MM.1S (cell line): ENCODE measurements at places on chromosomes 1 and 21.

DNA sequence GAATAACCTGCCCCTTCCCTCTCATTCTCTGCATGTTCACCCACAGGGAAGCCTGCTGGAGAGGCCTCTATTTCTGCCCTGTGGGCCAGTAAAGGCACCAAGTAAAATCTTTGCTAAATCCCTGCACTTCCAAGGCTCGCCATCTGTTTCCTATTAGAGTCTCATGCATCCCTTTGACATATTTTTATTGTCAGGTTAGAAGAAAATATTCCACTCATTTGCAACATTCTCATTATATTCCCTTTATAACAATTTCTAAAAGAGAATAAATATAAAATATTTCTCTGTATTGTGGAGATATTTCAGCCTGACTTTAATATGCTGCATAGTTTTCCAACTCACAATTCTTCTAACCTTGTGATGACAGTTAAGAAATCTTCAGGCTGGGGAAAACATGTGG is 340.4 kb upstream of the VAMP3 start:
- no peak for DNase-seq

DNA sequence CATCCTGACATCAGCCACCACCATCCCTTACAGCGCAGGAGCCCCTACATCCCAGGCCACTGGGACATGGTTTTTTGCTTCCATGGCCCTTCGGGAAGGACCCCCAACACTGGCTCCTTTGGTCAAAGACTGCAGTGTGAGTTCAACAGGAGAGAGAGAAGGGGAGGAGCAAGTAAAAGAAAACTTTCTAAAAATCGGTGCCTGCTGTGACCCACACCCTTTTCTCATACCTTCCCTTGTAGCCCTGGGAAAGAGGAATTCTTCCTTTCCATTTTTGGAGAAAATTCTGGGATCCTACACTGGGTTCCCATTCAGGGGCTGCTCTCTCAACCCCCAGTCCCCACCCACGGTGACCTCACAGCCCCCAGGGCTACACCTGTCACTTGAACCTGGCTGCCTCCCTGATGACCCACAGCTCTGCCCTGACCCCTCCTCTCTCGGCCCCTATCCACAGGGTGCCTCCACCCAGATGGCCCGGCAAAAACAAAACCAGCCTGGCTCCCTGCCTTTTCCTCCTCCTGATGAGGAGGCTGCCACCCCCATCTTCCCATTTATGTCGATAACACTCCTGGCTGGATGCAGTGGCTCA is 7.6 kb downstream of the PADI4 start:
- DNase-seq: no peak

- DNase-seq: no peak
Observed at GRCh38 chr1:1753607-1754005, 24.7 kb downstream of the NADK start.

GRCh38 chr1:176656257-176656995 is 193.5 kb downstream of the PAPPA2 start:
- DNase-seq: no peak

DNA sequence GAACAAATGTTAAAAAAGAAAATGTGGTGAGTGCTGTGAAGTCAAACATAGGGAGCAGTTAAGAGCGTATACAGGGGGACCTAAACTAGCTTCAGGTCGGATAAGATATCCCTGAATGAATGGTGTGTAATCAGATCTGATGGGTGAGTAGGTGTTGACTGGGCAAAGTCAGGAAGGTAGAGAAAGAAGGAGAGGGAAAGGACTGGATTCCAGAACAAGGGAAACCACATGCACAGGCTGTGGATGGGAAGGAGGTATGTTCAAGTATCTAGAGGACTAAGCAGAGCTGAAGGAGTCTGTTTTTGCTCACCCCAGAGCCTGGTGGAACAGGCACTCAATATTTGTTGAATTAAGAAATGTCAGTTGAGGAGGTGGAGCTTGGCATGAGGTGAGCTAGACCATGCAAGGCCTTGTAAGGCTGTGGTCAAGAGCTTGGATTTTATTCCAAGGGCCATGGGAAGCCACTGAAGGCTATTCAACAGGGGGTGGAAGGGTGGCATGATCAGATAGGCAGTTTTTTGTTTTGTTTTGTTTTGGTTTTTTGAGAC is 27.4 kb downstream of the MAP7D1 start:
- no peak for DNase-seq

DNA sequence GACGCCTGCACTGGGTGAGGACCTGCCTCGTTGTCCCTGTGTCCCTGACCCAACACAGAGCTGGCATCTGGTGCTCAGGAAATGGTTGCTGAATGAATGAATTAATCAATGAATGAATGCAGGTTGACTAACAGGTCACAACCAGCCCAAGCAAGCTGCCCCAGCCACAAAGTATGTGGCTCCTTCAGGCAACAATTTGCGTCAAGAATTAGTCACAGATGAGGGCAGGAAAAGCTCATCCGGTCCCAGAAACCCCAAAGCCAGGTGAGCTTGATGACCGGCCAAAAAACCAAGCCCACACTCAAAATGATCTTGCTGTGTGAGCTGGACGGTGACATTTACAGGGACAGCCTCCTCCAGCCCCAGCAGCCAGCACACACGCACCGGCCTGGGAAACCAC is 40.6 kb upstream of the GPR153 start:
- no peak for DNase-seq

DNA sequence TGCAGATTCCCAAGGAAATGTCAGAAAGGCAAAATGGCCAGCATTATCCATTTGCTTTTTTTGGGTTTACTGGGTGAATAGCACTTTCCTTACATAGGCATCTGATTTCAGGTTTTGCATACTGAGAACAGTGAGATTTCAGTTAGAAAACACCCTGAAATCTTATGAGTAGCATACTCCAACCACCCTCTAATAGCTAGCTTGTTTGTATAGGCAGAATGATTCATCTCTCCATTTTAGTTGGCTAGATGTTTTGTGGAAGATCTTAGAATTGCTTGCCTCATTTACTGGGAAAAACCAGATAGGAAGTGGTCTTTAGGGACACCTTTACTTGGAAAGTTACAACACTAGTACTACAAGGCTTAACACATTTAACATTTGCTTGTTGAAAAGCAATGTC is 10.4 kb downstream of the KYAT3 start:
- no peak for DNase-seq

DNA sequence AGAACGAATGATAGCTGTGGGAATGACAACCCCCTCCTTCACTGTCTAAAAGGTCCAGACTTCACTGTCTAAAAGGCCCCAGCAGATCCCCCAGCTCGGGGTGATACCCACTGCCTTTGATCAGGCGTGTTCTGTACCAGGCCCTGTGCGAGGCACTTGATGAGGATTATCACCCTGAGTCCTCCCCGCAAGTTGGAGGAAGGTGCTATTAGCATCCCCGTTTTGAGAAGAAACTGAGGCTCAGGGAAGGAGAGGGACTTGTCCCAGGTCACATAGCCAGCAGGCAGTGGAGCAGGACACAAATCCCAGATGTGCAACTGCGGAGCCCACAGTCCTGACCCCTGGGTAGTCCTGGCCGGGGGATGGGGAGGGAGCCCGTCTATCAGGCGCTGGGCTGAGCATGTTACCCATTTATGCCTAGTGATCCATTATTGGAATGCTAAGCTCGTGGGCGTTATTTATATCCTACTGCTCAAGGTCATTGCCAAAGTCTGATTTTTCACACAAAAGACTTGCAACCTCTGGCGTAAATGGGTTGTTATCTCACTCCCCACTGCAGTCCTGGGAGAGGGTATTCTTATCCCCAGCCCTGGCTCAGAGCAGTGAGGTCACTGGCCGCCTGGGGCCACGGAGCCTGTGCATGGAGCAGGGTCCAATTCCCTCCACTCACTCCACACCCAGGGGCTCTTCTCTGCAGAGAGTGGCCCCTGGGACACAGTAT is 722.2 kb downstream of the MATN1 start:
- no peak for DNase-seq

- DNase-seq: no peak
Observed at GRCh38 chr21:45945868-45946210, 35.7 kb upstream of the COL6A1 start.

- DNase-seq: no peak
Observed at GRCh38 chr1:43773821-43774220, 66.5 kb downstream of the ST3GAL3 start.

- DNase-seq: peak; percentile 73
Observed at GRCh38 chr1:45543581-45544417, 6.8 kb upstream of the AKR1A1 start.

DNA sequence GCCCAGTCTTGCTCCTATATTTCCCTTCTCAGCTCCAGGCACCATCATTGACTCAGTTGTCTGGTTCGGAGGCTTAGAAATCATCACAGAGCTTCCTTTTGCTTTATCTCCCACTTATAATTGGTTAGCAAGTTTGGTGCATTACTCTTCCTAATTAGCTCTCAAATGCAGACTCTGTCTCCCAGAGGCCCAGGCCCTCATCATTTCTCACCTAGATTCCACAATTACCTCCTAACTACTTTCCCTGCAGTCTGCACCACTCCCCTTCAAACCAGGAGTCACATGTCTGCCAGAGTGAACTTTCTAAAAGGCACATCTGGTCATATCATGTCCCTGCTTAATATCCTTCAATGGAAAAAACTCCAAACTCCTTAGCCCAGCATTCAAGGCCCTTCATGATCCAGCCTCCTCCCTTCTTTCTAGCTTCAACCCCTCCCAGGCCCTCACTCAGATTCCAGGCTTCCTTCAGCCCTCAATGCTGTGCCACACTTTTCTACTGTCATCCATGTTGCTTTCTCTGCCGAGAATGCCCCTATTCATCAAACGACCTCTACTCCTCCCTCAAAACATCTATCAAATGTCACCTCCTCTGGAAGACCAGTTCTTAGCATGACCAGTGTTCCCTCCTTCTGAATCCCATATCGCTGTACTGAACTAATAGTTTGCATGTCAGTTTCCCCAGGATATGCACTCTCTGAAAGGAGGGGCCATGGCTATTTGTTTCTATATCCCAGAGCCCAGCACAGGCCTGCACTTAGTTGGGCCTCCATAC is 30.7 kb downstream of the SYT2 start:
- no peak for DNase-seq

GRCh38 chr21:43703035-43703880 is 15.7 kb upstream of the PDXK start:
- peak; percentile 44 for DNase-seq

DNA sequence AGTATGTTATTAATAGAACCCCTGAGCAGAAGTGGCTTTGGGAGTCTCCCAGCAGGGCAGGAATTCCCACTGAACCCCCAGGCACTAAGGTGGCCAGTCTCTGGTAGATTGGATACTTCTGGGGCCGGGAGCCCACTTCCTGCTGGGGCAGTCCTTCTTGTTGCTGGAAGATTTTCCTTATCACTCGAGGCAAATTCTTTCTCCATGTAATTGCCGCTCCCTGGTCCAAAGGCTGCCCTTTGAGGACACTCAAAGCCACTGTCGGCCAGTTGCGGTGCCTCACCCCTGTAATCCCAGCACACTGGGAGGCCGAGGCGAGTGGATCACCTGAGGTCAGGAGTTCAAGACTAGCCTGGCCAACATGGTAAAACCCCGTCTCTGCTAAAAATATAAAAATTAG is 22.6 kb upstream of the TNFRSF1B start:
- DNase-seq: no peak

DNA sequence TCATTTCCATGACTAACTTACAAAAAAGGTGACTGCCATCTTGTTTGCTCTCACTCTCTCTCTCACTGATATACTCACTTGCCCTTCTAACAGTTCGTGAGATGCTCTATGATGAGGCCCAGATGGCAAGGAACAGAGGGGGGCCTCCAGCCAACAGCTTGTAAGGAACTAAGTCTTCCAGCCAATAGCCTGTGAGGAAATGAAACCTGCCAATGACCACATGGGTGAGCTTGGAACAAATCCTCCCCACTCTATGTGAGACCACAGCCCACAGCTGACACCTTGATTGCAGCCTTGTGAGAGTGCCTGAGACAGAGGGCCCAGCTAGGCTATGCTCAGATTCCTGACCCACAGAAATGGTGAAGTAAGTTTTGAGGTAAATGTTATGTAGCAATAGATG is 153.7 kb downstream of the HHIPL2 start:
- no peak for DNase-seq

GRCh38 chr21:46194374-46195334 is 10.4 kb upstream of the SPATC1L start:
- no peak for DNase-seq

DNA sequence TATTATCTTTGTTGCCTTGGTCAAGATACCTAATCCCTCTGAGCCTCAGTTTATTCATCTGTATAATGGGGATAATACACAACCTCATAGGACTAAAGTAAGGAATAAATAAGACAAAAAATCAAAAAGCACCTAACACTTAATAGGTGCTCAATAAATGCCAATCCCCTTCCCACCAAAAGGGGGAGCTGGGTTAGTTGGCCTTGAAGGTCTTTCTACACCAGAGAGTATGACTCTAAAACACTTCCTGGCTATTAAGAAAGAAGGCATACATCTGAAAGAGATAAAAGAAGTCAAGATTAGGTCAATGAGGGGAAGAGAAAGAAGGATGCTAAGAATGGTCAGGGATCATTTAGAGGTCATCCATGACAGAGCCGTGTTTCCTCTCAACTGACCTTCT is 11.1 kb downstream of the VSIG8 start:
- peak; percentile 42 for DNase-seq

DNA sequence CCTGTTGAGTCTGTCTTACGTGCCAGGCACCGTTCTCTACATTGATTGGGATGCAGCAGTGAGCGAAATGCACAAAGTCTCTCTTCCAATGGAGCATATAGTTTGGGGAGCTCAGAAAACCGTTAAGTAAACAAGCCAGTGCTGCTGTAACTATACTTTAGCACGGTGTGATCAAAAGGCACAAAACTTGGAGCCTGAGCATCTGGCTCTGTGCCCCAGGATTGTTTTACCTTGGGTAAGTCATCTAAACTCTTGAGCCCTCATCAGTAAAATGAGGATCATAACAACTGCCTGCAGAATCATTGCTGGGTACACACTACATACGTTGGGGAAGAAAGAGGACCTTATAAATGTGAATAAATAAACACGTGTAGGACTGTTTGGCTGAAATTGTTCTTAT is 1.8 kb downstream of the HHIPL2 start:
- no peak for DNase-seq

DNA sequence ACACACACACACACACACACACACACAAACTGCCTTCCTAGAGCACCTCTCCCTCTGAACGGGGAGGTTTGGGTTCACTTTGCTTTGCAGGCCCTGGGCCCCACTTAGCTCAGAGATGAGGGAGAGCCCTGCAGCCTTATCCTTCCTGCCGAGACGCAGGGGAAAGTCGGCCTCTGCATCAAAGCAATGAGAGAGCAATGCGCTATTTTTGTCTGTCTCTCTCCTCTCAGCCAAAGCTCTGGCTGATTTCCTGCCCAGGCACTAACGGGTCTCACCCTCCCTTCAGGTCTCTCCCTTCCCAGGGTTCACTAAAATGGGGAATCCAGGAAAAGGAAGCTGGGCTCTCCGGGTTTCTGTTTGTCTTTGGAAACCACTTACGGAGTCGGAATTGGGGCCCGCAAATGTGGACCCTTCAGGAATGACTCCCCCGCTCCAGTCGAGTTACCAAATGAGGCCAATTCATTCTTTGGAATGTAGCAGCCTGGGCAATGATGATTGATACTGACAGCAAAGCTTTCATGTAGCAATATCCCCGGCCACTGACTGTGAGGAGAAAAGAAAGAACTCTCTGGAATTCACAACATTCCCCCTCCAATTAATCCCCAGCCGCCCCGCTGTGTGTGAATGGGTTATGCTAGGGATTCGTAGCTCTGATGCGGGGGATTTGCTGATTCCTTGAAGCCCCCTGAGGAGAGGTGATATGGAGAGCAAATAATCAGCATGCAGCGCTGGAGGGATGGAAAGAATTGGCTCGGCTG is 61.5 kb upstream of the WLS start:
- DNase-seq: no peak
